ENCODE measurements at places on chromosomes 12 and 14. TPM values are rescaled to one million over a fixed set of nuclear protein-coding genes. Genes with fewer than 3 reads are reported as not detected.

ZNF384 gene
- total RNA-seq = 20.0 TPM

MAP1LC3B2 gene
- not detected for total RNA-seq

PCED1B gene
- total RNA-seq = 2.3 TPM

FGF23 gene
- total RNA-seq = not detected

DNA sequence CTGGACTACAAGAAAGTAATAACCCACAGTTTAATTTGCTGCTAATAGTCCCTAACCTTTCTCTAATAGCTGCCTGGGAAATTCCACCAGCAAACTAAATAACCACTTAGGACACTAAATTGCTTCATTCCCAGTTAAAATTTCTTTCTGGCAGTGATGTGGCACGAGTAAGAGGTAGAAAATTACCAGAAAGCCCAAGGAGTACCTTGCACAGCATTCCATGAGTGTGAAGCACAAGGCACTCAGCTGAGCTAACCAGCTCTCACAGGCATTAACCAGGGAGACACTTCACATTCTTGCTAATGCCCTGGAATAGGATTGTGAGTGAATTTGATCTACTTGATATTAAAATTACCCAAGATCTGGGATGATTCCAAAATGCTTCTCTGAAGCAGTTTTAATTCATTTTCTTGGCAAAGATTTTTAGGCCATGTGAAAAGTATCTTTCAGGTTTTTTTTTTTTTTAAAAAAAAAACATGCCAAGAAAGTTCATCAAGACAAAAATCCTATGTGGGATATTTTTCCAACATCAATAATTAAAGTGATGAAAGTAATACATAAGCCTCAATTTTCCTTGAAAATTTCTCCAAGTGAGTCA is 29.5 kb downstream of the TSPAN8 start:
- no peaks in the 10 kb centered on the region for H3K27me3 ChIP-seq
- no peak overlapping the region for H3K4me3 ChIP-seq
- DNase-seq = no peak
- H3K4me1 ChIP-seq = no peaks in the 10 kb centered on the region
- no peak overlapping the region for H3K27ac ChIP-seq

- peak overlapping the region; percentile 45 for H3K4me3 ChIP-seq
- H3K27me3 ChIP-seq = no peaks in the 10 kb centered on the region
- peak overlapping the region; percentile 30 for H3K27ac ChIP-seq
- peak; percentile 94 for DNase-seq
- H3K36me3 ChIP-seq = no peaks in the 10 kb centered on the region
These were observed 932.3 kb downstream of the DIO2 start for GRCh38 chr14:79278798-79279644.

DNA sequence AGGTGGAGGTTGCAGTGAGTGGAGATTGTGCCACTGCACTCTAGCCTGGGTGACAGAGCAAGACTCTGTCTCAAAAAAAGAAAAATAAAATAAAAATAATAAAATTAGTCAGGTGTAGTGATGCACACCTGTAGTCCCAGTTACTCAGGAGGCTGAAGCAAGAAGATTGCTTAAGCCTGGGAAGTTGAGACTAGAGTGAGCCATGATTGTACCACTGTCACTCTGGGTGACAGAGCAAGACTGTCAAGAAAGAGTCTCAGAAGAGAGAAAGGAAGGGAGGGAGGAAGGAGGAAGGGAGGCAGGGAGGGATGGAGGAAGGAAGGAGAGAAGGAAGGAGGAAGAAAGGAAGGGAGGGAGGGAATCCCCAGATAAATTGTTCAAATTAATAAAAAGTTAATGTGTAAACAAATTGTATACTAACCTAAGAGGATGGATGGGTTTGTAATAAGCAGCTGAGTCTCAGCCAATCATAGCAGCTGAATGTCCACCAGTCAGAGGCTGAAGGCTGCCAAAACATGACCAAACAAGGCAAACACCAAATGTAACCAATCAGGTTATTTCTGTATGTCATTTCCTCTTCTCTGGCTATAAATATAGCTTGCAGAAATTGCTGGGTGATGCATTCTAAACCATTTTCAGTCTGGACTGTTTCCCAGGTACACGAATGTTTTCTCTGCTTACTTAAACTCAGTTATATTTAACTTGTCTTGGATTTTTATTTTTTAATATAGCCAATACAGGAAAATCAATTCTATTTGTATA is 6.1 kb upstream of the CDCA4 start:
- H3K27me3 ChIP-seq = no peaks in the 10 kb centered on the region
- H3K4me1 ChIP-seq = peaks cover 3% of the 10 kb centered on the region
- DNase-seq = no peak

MSI1 gene
- total RNA-seq = 1.3 TPM

GRCh38 chr12:108600702-108601007 is 2.8 kb upstream of the TMEM119 start:
- H3K36me3 ChIP-seq = no peaks in the 10 kb centered on the region
- no peak overlapping the region for H3K4me3 ChIP-seq
- no peak for DNase-seq

CCDC197 gene
- total RNA-seq = not detected

- no peak overlapping the region for H3K27ac ChIP-seq
- no peak overlapping the region for H3K4me3 ChIP-seq
- no peaks in the 10 kb centered on the region for H3K4me1 ChIP-seq
- peaks cover 9% of the 10 kb centered on the region for H3K36me3 ChIP-seq
- no peaks in the 10 kb centered on the region for H3K27me3 ChIP-seq
- no peak for DNase-seq
These were observed 10.9 kb downstream of the WASHC3 start for GRCh38 chr12:102050660-102051430.

CLEC14A gene
- 9.9 TPM for total RNA-seq

GPR132 gene
- total RNA-seq = not detected

LYZ gene
- 18.8 TPM for total RNA-seq

- H3K36me3 ChIP-seq = no peaks in the 10 kb centered on the region
- H3K4me3 ChIP-seq = no peak overlapping the region
- H3K27ac ChIP-seq = no peak overlapping the region
- no peak for DNase-seq
- H3K4me1 ChIP-seq = no peaks in the 10 kb centered on the region
These were observed 1312.9 kb upstream of the FLRT2 start for GRCh38 chr14:84217066-84217465.

DNA sequence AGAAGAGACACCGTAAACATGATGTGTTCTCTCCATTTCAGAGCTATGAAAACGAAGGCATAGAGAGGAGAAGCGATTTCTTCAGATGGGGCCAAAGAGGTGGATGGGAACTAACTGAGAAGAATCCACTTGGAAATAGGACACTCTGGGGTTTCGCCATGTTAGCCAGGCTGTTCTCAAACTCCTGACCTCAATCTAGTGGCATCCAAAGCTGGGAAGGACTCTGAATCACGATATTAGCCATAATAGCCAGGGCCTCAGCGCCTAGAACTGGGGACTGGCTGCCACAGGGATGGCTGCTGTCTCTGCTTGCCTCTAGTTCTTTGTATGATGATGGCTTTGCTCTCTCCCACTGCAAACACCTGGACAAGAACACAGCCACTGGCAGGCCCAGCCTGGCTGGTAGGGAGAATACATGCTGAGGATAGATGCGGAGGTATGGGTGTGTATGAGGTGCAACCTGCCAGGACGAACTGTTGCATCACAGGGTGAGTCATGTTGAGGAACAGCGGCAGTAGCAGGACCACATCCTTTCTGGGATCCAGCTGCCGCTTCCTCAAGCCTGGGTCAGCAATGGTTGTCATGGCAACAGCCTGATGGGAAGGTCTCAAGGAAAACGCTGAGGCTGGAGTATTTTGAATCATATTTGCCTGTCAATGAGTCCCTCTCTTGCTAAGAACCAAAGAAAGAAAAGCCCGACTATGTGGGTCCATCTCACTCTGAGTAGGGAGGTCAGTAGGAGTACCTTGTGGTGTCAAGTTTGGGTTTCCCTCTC is 31.1 kb downstream of the CCDC177 start:
- no peak overlapping the region for H3K27ac ChIP-seq
- H3K4me1 ChIP-seq = no peaks in the 10 kb centered on the region
- H3K4me3 ChIP-seq = no peak overlapping the region
- no peaks in the 10 kb centered on the region for H3K36me3 ChIP-seq
- H3K27me3 ChIP-seq = no peaks in the 10 kb centered on the region

CHMP4A gene
- total RNA-seq = 32.0 TPM

GRCh38 chr12:50776749-50777728 is 13.1 kb downstream of the ATF1 start:
- no peaks in the 10 kb centered on the region for H3K4me1 ChIP-seq
- H3K27me3 ChIP-seq = no peaks in the 10 kb centered on the region

NRXN3 gene
- total RNA-seq = 1.3 TPM

- no peak overlapping the region for H3K4me3 ChIP-seq
- H3K27ac ChIP-seq = no peak overlapping the region
- H3K4me1 ChIP-seq = peaks cover 8% of the 10 kb centered on the region
- H3K36me3 ChIP-seq = no peaks in the 10 kb centered on the region
- no peaks in the 10 kb centered on the region for H3K27me3 ChIP-seq
- DNase-seq = no peak
These were observed 100.3 kb upstream of the NOS1 start for GRCh38 chr12:117461732-117462131.

- H3K27me3 ChIP-seq = no peaks in the 10 kb centered on the region
- H3K4me1 ChIP-seq = peaks cover 4% of the 10 kb centered on the region
- no peak for DNase-seq
- no peak overlapping the region for H3K4me3 ChIP-seq
These were observed 35.4 kb upstream of the DIO3 start for GRCh38 chr14:101525640-101526527.

DNA sequence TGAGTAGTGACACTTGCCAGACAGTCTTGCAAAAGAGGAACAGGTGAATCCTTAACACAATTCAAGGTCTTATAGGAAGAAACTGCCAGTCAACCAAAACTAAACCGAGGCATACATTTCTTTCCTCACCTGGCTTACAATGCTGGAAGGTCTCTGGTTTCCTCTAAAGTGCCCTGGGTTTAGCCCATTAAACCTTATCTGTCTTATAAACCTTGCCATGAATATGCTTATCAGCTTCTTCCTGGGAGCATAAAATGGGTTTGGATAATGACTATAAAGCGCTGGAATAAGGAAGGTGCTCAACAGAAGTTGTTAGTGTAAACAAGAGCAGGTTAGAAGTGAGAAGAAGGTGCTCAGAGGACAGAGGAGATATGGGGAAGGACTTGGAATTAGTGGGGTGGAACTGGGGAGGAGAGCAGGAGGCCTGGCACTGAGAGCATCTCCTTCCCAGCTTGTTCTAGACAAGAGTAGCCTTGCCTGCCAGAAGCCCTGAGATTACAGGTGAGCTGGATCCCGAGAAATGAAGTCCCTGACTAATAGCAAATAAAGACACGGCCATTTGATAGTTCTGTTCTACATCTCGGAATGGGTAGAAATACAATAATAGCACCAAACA is 14.1 kb upstream of the GPRC5A start:
- DNase-seq = no peak
- no peaks in the 10 kb centered on the region for H3K27me3 ChIP-seq
- H3K36me3 ChIP-seq = no peaks in the 10 kb centered on the region
- H3K27ac ChIP-seq = no peak overlapping the region

- H3K27ac ChIP-seq = no peak overlapping the region
- H3K4me1 ChIP-seq = no peaks in the 10 kb centered on the region
- no peaks in the 10 kb centered on the region for H3K36me3 ChIP-seq
- H3K27me3 ChIP-seq = no peaks in the 10 kb centered on the region
- no peak overlapping the region for H3K4me3 ChIP-seq
- no peak for DNase-seq
These were observed 232.5 kb downstream of the BTG1 start for GRCh38 chr12:91913124-91913523.

DNA sequence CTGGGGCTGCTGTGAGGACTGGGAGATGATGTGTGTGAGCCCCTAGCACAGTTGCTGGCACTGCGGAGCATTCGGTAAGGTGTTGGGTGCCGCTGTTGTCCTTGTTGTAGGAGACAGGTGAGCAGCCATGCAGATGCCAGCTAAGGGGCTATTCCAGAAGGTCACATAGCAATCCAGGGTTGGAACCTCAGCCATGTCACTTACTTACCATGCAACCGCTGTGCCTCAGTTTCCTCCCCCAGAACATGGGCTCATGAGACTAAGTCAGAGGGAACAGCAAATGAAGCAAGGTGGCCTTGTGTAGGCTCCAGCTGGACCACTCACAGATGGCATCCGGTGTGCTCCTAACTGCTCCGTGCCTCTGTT is 13.2 kb downstream of the DTX1 start:
- no peak overlapping the region for H3K4me3 ChIP-seq
- no peak overlapping the region for H3K27ac ChIP-seq
- no peak for DNase-seq
- no peaks in the 10 kb centered on the region for H3K36me3 ChIP-seq

DNA sequence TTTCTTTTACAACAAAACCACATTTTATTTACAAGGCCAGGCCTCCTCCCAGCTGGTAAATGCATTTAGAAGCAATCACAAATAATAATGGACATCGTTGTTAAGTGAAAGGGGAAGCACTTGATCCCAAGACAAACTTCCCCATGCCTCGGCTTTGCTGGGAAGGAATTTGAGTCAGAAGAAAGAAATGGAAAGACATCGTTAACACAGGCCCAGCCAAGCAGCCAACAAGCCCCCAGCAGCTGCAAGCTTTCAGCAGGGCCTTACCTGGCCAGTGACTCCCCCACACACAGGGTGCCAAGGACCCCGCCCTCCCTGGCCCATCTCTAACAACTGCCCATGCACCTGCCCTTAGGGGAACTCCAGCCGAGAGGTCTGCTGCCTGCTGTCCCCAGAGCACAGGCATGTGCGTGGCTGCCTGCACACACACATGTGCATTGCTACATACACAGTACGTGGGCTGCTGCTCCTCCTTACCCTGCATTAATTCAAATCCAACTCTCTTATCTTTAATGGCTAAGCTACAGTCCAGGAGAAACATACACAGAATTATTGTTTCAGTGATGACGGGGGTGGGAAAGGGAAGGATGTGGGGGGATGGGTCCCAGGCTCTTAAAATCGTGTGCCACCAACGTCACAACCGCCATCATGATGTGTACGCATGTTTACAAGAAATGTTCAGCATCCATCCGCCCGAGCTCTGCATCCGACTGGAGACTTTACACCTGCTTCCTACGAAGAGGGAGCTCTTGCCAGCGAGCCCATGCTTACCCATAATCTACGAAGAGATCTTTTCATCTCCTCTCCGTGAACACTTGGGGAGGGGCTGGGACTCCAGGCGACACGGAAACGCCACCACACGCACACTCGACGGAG is 9.8 kb downstream of the BCL11B start:
- no peaks in the 10 kb centered on the region for H3K4me1 ChIP-seq
- H3K36me3 ChIP-seq = no peaks in the 10 kb centered on the region
- H3K27me3 ChIP-seq = no peaks in the 10 kb centered on the region
- H3K27ac ChIP-seq = no peak overlapping the region
- DNase-seq = no peak
- no peak overlapping the region for H3K4me3 ChIP-seq

DNA sequence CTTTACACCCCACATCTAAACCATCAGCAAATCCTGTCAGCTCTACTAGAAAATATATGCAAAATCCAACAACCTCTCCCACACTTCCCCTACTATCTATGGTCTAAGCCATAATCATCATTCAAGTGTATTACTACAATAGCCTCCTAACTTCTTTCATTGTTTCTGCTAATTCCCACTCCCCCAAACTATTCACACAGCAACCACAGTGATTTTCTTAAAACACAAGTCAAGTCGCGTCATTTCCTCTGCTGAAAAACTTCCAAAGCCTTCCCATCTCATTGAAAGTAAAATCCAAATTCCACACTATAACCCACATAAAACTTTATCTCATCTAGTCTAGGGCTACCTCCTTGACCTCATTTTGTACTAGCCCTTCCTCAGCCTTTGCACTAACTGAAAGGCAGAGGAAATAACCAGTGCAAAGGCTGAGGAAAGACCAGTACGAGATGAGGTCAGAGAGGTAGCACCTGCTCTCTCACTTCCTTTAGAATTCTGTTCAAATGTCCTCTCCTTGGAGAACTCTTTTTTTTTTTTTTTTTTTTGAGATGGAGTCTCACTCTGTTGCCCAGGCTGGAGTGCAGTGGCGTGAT is 65.5 kb upstream of the MDM1 start:
- H3K4me1 ChIP-seq = no peaks in the 10 kb centered on the region
- H3K36me3 ChIP-seq = no peaks in the 10 kb centered on the region
- DNase-seq = no peak
- H3K4me3 ChIP-seq = no peak overlapping the region

PPP1R36 gene
- total RNA-seq = 5.6 TPM
